NCI-H460 (cell line): ENCODE measurements at places on chromosomes 1 and 21. TPM values are rescaled to one million over a fixed set of nuclear protein-coding genes. Genes with fewer than 3 reads are reported as not detected.

The OLIG2 gene
- total RNA-seq, result not detected in 2 replicates

The PLCH2 gene
- total RNA-seq, result not detected in 2 replicates

The CALML6 gene
- total RNA-seq, result 0.12 and 0.77 TPM in 2 replicates

The FAM76A gene
- total RNA-seq, result 5.6 and 7.9 TPM in 2 replicates

The CLCA4 gene
- total RNA-seq, result not detected in 2 replicates

The POU2F1 gene
- total RNA-seq, result 11.5 and 12.3 TPM in 2 replicates

- DNase-seq, result no peak
Measured at GRCh38 chr1:65625528-65625927, 167.2 kb upstream of the PDE4B start.

- DNase-seq, result no peak
Measured at GRCh38 chr1:154572468-154573167, 5.0 kb downstream of the CHRNB2 start.

DNA sequence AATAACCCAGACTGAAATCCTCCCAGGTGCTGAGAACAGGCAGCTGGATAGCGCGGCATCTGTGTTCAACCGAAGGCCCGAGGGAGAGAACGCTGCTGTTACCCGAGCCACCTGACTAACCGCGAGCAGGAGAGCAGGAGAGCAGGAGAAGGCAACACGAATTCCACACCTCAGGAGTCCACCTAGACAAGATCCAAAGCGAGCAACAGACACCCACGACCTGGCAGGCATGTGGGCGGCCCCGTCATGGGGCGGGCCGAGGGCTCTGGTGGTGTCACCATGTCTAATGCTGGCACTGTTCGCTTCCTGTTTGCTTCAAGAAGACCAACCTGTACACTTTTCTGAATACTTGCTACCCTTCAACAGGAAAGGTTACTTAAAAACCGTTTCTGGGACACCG is 20.9 kb upstream of the SPATC1L start:
- DNase-seq, result no peak

DNA sequence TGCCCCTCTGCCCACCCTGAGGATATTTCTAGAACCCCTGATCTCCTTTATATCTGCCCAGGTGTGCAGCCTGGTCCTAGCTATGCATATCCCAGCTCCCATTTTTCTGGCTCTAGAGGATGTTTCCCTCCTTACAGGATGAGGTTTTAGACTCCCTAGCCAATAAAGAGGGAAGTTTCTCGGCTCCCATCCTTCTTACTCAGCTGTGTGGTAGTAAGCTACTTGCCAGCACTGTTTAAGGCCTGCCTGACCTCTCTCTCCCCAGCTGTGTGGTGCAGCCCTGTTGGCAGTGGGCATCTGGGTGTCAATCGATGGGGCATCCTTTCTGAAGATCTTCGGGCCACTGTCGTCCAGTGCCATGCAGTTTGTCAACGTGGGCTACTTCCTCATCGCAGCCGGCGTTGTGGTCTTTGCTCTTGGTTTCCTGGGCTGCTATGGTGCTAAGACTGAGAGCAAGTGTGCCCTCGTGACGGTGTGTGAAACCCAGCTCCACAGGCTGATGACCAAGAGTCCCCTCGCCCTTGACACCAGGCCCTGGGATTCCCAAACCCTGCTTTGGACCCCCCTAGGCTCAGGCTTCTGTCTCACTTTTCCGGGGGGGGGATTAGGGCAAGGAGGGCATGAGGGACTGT is 7.8 kb upstream of the P3R3URF start:
- no peak for DNase-seq

DNA sequence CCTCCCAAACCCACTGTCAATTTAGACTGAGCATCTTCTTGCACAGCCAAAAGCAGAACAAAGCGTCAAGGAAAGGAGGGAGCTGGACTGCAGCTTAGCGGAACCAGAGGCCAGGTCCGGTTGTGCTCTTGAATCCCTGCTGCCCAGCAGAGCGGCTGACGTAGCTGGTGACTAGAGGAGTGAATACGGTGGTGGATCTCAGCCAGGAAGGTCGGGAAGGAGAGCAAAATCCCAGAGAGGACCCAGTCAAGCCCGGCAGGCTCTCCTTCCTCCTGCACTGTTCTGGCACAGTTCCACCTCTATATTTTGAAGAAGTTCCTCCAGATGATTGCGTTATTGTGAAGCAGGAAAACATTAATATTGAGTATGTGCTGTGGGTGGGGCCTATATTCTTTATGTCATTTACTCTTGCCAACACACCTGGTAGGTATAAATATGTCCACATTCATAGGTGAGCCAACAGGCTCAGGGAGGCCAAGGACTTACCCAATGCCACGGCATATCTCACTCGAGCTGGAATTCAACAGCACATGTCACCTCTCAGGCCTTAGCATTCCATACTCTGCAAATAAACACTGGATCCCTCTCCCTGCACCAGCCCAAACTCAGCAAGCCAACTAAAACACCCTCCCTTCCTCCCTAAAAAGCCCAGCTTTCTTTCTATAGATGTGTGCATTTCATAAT is 23.6 kb upstream of the ABCB10 start:
- no peak for DNase-seq

DNA sequence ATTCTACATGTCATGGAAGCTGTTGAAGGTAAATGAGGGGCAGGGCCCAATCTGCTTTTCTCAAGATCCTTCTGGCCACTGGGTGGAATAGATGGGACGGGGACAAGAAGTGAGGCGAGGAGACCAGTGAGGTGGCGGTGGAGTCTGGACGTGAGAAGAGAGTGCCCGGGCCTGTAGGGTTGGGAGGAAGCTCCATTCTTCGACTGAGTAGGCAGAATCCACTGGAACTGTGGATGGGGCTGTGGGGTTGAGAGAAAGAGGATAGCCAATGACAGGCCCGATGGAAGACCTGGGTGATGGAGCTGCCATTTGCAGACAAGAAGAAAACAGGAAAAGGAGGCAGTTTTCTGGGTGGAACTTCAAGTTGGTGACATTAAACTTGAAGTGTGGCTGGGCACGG is 10.3 kb downstream of the SLC1A7 start:
- DNase-seq, result no peak

DNA sequence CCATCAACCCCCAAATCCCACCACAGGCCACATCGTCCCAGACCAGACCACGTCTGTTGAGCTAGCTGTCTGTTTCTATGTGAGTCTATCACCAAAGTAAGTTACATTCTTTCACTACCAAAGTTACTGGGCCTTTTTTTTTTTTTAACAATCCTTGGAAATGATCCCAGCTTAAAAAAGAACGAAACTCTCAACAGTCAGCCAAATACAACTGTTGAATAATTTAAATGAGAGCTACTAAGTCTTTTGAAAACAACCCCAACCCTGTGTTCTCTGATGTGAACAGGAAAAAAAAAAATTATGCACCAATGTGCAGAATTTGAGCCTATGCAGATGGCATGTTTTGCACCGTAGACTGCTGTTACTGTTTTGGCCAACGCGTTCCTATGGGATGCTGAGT is 134.0 kb upstream of the ETS2 start:
- DNase-seq, result no peak

- no peak for DNase-seq
Measured at GRCh38 chr1:34361121-34361520, 184.4 kb downstream of the C1orf94 start.

GRCh38 chr1:228767636-228768354 is 32.5 kb downstream of the RHOU start:
- peak; percentile 12 for DNase-seq

DNA sequence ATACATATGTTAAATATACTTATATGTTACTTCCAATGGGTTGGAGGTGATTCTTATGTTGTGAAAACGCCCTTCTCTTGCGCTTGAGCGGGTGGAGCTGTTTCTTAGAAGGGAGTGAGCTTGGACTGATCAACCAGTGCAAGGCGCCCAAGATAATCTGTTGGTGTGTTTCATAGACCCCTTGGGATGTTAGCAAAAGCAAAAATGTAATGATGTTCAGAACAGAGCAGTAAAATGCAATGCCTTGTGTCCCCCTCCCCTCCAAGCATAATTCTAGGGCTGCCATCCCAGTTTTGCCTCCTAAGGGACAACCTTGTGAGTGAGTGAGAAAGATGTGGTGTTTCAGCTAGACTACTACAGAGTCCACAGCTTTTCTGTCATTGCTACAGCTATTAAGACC is 6.2 kb upstream of the CD34 start:
- DNase-seq, result no peak

- no peak for DNase-seq
Measured at GRCh38 chr1:100931716-100932115, 35.8 kb downstream of the SLC30A7 start.

GRCh38 chr1:155166471-155167165 is 6.5 kb downstream of the KRTCAP2 start:
- no peak for DNase-seq

- DNase-seq, result no peak
Measured at GRCh38 chr1:54290506-54291184, 90.7 kb downstream of the MRPL37 start.
